ENCODE measurements at places on chromosomes 11 and 22.

DNA sequence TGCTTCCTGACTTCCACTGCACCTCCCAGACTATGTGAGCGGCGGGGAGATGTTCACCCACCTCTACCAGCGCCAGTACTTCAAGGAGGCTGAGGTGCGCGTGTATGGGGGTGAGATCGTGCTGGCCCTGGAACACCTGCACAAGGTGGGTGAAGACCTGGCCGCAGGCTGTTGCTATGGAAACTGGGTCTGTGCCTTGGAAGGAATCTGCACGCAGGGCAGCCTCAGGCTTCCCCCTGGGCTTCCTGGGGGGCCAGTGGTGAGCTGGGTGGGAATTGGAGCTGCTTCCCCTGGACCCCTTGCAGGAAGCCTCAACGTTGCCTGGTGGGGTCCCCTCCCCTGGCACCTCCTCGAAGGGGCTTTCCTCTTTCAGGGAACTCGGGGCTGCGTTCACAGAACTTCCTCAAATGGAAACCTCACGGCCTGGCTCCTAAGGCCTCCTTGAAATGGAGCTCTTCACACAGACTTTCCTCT lies 1.5 kb downstream of the RPS6KA4 start:
- H3K4me3 ChIP-seq = no peak overlapping the region
- peaks cover 56% of the 10 kb centered on the region for H3K36me3 ChIP-seq
- no peaks in the 10 kb centered on the region for H3K27me3 ChIP-seq
- no peak for DNase-seq

GRCh38 chr11:74033046-74033445 lies 24.2 kb upstream of the UCP3 start:
- H3K27me3 ChIP-seq = no peaks in the 10 kb centered on the region
- peaks cover 20% of the 10 kb centered on the region for H3K36me3 ChIP-seq
- no peak for DNase-seq
- H3K4me1 ChIP-seq = peaks cover 6% of the 10 kb centered on the region
- no peak overlapping the region for H3K4me3 ChIP-seq
- H3K27ac ChIP-seq = no peak overlapping the region

DNA sequence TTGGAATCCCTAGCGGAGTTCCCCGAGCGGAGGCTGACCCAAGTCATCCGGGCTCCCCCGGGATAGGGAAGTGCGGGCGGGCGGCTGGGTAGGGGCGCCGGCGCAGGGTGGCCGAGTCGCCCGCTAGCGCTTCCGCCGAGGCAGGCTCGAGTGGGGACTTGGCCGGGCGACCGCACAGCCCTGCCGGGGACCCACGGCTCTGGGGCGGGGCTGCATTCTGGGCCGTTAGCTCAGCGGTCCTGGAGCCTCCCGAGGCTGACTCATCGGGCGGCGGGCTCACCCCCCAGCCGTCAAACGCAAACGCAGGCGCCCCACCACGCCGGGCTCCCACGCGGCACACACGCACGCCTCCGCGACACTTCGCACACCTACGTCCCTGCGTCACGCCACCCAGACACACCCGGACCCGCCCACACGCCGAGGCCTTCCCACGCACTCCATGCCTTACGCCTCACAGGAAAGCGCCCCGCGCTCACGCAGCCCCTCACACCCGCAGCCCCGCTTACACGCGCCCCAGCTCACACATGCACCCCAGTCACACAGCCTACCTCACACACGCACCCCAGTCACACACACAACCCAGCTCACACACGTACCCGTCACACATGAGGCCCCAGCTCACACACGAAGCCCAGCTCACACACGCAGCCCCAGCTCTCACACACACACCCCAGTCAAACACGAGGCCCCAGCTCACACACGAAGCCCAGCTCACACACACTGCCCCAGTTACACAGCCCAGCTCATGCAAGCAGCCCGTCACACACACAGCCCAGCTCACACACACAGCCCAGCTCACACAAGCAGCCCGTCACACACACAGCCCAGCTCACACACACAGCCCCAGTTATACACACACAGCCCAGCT lies 1.2 kb downstream of the PHLDB1 start:
- H3K4me1 ChIP-seq = no peaks in the 10 kb centered on the region
- H3K36me3 ChIP-seq = no peaks in the 10 kb centered on the region
- H3K27me3 ChIP-seq = no peaks in the 10 kb centered on the region
- H3K4me3 ChIP-seq = peak overlapping the region; percentile 41

DNA sequence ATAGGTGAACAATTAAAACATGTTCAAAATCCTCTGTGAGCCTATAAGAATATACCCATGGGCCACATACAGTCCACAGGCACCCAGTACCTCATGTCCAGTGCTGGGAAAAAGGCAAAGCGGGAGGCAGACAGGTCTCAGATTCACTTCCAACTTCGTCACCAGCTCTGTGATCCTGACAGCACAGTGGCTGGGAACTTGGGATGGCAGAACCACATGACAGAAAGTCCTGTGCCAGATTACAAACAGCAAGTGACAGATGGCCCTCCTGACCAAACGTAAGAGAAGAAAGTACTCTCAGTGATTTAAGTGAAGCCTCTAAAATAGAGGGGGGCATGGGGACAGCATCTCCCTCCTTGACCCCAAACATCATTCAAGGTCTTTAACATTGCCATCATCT lies 5.8 kb downstream of the SLC1A2 start:
- H3K36me3 ChIP-seq = no peaks in the 10 kb centered on the region
- peaks cover 53% of the 10 kb centered on the region for H3K27me3 ChIP-seq
- no peak for DNase-seq
- H3K27ac ChIP-seq = no peak overlapping the region
- H3K4me1 ChIP-seq = no peaks in the 10 kb centered on the region
- H3K4me3 ChIP-seq = no peak overlapping the region

GRCh38 chr11:8564526-8564925 lies 29.5 kb downstream of the STK33 start:
- H3K36me3 ChIP-seq = no peaks in the 10 kb centered on the region
- no peaks in the 10 kb centered on the region for H3K27me3 ChIP-seq
- no peak overlapping the region for H3K4me3 ChIP-seq
- no peak for DNase-seq
- no peak overlapping the region for H3K27ac ChIP-seq

- no peak overlapping the region for H3K4me3 ChIP-seq
- H3K27me3 ChIP-seq = no peaks in the 10 kb centered on the region
- no peak for DNase-seq
- no peaks in the 10 kb centered on the region for H3K4me1 ChIP-seq
- no peaks in the 10 kb centered on the region for H3K36me3 ChIP-seq
Observed at GRCh38 chr11:131877246-131877942, 507.0 kb downstream of the NTM start.

GRCh38 chr11:131977231-131977630 lies 606.8 kb downstream of the NTM start:
- H3K4me3 ChIP-seq = no peak overlapping the region

GRCh38 chr11:5846701-5847100 lies 5.0 kb upstream of the OR52E6 start:
- H3K36me3 ChIP-seq = no peaks in the 10 kb centered on the region
- no peak overlapping the region for H3K27ac ChIP-seq
- no peak for DNase-seq
- no peak overlapping the region for H3K4me3 ChIP-seq

- no peaks in the 10 kb centered on the region for H3K4me1 ChIP-seq
- H3K27ac ChIP-seq = no peak overlapping the region
- no peaks in the 10 kb centered on the region for H3K36me3 ChIP-seq
Observed at GRCh38 chr22:46185283-46185682, 35.0 kb downstream of the PPARA start.

DNA sequence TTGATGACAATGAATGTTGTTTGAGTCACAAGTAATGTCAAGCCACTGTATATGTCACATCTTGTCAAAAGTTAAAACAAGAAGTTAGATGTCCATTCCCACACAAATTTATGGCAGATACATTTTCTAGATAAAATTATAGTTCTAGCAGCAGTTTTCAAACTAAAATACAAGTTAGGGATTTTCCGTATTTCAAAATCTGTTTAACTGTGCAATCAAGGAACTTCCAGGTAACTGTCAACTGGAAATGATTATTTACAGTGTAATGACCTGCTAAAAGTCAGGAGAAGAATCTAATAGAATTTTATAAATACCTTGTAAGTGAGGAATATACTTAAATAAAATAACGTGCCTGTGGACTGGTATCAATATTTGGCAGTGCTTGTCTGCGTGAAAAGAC lies 111.5 kb downstream of the PDE3B start:
- H3K4me3 ChIP-seq = no peak overlapping the region
- H3K27ac ChIP-seq = no peak overlapping the region
- no peaks in the 10 kb centered on the region for H3K4me1 ChIP-seq
- peaks cover 12% of the 10 kb centered on the region for H3K27me3 ChIP-seq
- no peak for DNase-seq

DNA sequence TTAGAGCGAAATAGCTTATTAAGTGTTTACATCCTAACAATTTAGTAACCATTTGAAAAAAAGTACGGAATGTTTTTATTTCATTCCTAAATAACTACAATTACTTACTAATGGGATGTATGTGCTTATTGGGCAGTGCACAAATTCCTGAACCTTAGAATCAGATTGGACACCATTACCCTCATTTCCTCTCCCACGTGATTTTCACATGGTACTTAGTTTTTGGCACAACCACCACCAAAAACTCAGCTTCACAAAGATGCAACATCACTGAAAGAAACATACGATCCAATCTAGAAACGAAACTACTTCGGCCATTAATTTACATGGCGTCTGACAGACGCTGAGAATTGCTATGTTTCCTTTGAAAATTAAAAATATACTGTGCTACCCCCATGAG lies 81.5 kb downstream of the FBXO7 start:
- H3K36me3 ChIP-seq = no peaks in the 10 kb centered on the region
- H3K27me3 ChIP-seq = no peaks in the 10 kb centered on the region
- no peak overlapping the region for H3K4me3 ChIP-seq
- no peak overlapping the region for H3K27ac ChIP-seq
- no peak for DNase-seq

DNA sequence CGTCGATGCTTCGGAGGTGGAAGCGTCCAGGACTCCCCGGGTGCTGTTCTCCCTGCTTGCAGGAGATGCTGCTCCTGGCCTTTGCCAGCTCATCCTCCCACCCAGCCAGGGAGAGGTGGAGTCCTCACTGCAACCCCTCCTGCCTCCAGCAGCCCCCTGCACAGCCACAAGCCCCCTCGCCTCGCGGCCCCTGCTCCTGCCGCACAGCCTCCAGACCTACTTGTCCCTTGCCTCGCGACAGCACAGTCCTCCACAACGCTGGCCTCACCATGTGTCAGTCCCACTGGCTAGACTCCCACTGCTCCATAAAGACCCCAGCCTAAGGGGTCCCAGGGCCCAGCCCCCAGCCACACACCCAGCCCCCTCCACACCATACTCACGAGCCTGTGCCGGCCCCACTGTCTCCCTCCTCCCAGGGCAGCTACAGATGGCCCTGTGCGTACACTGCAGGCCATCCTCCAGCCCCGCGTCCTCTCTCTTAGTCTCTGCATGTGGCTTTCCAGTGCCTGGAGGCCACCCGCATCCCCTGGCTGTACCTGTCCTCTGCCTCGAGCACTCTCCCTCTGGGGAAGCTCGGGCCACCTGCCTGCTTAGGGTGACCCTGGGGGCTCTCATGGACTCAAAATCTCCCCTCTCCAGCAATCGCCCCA lies 91.5 kb downstream of the CELSR1 start:
- peaks cover 7% of the 10 kb centered on the region for H3K36me3 ChIP-seq
- H3K4me3 ChIP-seq = no peak overlapping the region
- no peak overlapping the region for H3K27ac ChIP-seq
- no peak for DNase-seq
- H3K27me3 ChIP-seq = no peaks in the 10 kb centered on the region

DNA sequence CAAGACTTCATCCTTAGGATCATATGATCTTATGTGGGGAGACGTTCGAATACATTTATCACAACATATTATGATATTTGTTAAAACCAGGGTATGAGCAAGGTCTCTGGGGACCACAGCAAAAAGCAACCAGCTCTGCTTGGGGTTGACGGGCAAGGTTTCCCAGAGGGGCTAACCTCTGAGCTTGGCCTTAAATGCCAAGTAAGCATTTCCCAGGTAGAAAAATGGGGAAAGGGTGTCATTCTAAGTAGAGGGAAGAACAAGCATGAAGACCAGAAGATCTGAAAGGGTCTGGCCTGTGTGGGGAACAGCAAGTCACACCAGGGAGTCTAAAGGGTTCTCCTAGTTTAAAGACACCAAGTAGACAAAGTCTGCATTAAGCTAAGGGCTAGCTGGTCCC lies 24.1 kb downstream of the CLMP start:
- no peak for DNase-seq
- peaks cover 17% of the 10 kb centered on the region for H3K36me3 ChIP-seq
- H3K4me1 ChIP-seq = peaks cover 31% of the 10 kb centered on the region
- H3K27me3 ChIP-seq = no peaks in the 10 kb centered on the region
- no peak overlapping the region for H3K27ac ChIP-seq

GRCh38 chr11:23995891-23996290 lies 501.0 kb upstream of the LUZP2 start:
- H3K27me3 ChIP-seq = no peaks in the 10 kb centered on the region
- no peak for DNase-seq
- H3K4me3 ChIP-seq = no peak overlapping the region
- no peak overlapping the region for H3K27ac ChIP-seq
- H3K36me3 ChIP-seq = no peaks in the 10 kb centered on the region
- H3K4me1 ChIP-seq = peaks cover 6% of the 10 kb centered on the region

DNA sequence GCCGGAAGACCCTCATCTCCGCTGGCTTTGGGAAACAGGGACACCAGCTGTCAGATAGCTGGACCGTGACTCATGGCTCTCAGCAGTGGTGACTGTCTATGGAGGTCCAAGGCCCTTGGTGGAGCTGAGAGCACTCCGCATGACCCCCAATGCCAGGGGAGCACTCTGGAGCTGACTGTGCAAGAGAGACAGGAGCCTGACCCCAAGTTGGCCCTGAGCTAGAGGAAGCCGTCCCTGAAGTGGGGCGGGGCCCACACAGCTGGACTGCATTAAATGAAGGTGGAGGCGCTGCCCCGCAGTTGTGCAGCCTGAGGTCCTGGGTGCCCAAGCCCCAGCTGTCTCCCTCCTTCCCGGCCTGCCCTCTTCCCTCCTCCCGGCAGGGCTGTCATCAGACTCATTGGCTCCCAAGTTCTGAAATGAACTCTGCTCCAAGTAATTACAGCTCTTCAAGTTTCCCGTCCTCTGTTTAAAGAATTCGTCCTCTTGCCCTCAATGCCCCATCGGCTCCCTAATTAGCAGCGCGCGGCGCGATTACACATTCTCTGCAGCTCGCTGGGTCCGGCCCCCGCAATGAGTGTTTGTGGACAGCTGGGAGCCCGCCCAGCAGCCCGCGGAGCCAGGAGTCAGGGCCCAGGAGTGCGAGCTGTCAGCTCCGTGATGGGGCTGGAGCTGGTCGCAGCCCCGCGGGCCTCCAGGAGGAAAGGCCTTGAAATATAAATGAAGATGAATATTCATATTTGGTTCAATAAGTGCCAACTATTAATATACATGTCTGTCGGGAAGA lies 93.2 kb upstream of the LMO1 start:
- H3K4me1 ChIP-seq = no peaks in the 10 kb centered on the region
- H3K27ac ChIP-seq = no peak overlapping the region
- DNase-seq = peak; percentile 46
- H3K27me3 ChIP-seq = no peaks in the 10 kb centered on the region
- no peak overlapping the region for H3K4me3 ChIP-seq

- H3K4me1 ChIP-seq = no peaks in the 10 kb centered on the region
- no peak overlapping the region for H3K27ac ChIP-seq
Observed at GRCh38 chr22:16601437-16602223, 9.0 kb upstream of the CCT8L2 start.
